ENCODE measurements at places on chromosomes 3 and 15. TPM values are rescaled to one million over a fixed set of nuclear protein-coding genes. Genes with fewer than 3 reads are reported as not detected.

The SIN3A gene
- 46.0 TPM for total RNA-seq

The CAPN3 gene
- 1.8 TPM for total RNA-seq

The COL6A6 gene
- 5.4 TPM for total RNA-seq

The TLR9 gene
- total RNA-seq = 0.09 TPM

The NOX5 gene
- total RNA-seq = 0.09 TPM

The TRPC1 gene
- total RNA-seq = 91.6 TPM

The CD200R1 gene
- 0.64 TPM for total RNA-seq

The DGKG gene
- total RNA-seq = 14.9 TPM

The SAMMSON gene
- not detected for total RNA-seq

The LMAN1L gene
- 0.09 TPM for total RNA-seq

The TP63 gene
- 0.27 TPM for total RNA-seq

The HIGD2B gene
- not detected for total RNA-seq

The CDHR4 gene
- total RNA-seq = not detected

The ATP13A5 gene
- total RNA-seq = 0.27 TPM

The ALDH1L1 gene
- 4.7 TPM for total RNA-seq

The P3H2 gene
- 1.8 TPM for total RNA-seq

The GOLGA8G gene
- 0.09 TPM for total RNA-seq

The FAM43A gene
- total RNA-seq = 10.9 TPM

The ITIH1 gene
- 0.18 TPM for total RNA-seq

The GABRA5 gene
- 4.6 TPM for total RNA-seq

The TUSC7 gene
- total RNA-seq = not detected

The CLRN1 gene
- total RNA-seq = not detected

The DNAH12 gene
- 1.7 TPM for total RNA-seq

The SEMA3G gene
- 3.3 TPM for total RNA-seq

The LRRC34 gene
- 21.1 TPM for total RNA-seq

The GRIP2 gene
- total RNA-seq = 4.2 TPM

The GADL1 gene
- 0.27 TPM for total RNA-seq

The WDR49 gene
- total RNA-seq = 48.5 TPM

The KBTBD12 gene
- 1.5 TPM for total RNA-seq

The GOLGA8A gene
- 103 TPM for total RNA-seq

The GOLGA8M gene
- 0.82 TPM for total RNA-seq

The UROC1 gene
- 0.27 TPM for total RNA-seq

The PARP6 gene
- total RNA-seq = 68.8 TPM

The IL5RA gene
- total RNA-seq = 3.1 TPM

The MYL3 gene
- total RNA-seq = 1.3 TPM

The CAMP gene
- total RNA-seq = not detected

The GABRB3 gene
- total RNA-seq = 73.9 TPM

The PAK6 gene
- 3.7 TPM for total RNA-seq

The PPP2R3A gene
- 31.2 TPM for total RNA-seq

The SLC9C1 gene
- total RNA-seq = 0.45 TPM

The INSYN1 gene
- total RNA-seq = 22.9 TPM

The GOLGA6A gene
- 0.36 TPM for total RNA-seq

The SLC12A1 gene
- 4.0 TPM for total RNA-seq

The SV2B gene
- total RNA-seq = 51.8 TPM

The UBA7 gene
- total RNA-seq = 5.7 TPM

The COL6A5 gene
- total RNA-seq = 1.5 TPM

The FGD5 gene
- 4.7 TPM for total RNA-seq

The LRTM1 gene
- total RNA-seq = not detected
